ENCODE measurements at places on chromosomes 16 and 17.

DNA sequence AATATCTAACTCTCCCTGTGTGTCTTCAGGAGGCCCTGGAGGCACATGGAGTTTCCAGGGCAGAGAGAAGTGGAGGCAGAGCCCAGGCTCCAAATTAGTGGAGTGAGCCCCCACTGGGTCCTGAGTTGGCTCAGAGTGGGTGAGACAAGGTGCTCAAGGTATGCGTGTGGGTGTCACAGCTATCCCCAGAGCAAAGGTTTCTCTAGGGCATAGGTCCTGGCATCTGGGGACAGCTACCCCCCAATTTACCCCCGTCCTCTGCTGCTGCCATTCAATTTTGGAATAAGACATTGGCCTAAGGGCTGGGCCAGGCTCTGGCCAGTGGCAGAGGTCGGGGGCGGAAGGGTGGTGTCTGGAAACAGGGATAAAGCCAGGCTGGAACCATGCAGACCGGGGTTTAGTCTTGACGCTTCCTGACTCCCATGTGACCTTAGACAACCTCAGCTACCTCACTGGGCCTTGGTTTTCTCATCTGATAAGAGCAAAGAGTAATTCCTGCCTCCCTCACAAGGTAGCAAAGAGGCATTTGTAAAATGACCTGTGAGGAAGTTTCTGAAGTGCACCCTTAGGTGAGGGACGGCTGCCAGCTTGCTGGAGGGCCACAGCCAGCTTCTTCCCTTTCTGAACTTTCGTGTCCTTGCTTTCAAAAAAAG lies 78.2 kb upstream of the TMEM97 start:
- no peak for DNase-seq

GRCh38 chr16:88430524-88431446 lies 22.3 kb upstream of the ZFPM1 start:
- DNase-seq = peak; percentile 69

- DNase-seq = no peak
Measured at GRCh38 chr16:12096157-12096777, 119.7 kb downstream of the SNX29 start.

- no peak for DNase-seq
Measured at GRCh38 chr17:77369544-77369971, 228.8 kb downstream of the SEC14L1 start.

GRCh38 chr17:37092071-37092470 lies 143.3 kb downstream of the AATF start:
- DNase-seq = no peak

- DNase-seq = no peak
Measured at GRCh38 chr16:84595052-84595481, 22.8 kb downstream of the COTL1 start.

- no peak for DNase-seq
Measured at GRCh38 chr17:4604111-4604644, 19.8 kb downstream of the SMTNL2 start.

GRCh38 chr17:50507871-50508572 lies at the start of gene MYCBPAP:
Gene MYCBPAP (plus strand): TSS chr17:50508439. CDS start chr17:50508675, 236 bp downstream.
- peak; percentile 88 for DNase-seq

DNA sequence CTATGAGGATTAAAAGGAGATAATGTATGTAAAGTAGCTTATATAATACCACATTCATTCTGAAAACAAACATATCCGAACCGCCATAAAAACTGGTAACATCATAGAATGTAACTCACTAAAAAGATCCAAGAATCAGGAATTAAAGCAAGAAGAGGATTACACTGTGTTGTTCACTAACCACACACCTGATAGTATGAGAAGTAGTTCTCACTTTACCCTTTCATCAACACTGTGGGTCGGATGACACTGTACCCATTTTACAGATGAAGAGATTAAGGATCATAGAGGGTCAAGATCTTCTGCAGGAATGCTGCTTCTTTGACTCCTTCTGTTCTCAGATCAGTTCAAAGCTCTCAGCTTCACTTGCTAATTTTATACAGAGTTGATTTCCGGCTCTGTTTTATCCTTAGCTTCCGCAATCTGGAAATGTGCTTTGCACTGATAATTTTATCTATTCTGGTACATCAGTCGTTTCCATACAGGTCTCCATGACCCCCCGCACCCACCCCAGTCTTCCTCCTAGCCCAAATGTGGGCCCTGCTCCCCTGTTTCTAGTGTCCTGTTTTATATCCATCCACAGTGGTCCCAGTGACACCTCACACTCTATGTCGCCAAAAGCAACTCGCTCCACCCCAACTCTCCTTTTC lies 288.6 kb upstream of the CCL2 start:
- no peak for DNase-seq

GRCh38 chr17:83194761-83195329 lies 115.4 kb downstream of the METRNL start:
- peak; percentile 55 for DNase-seq

DNA sequence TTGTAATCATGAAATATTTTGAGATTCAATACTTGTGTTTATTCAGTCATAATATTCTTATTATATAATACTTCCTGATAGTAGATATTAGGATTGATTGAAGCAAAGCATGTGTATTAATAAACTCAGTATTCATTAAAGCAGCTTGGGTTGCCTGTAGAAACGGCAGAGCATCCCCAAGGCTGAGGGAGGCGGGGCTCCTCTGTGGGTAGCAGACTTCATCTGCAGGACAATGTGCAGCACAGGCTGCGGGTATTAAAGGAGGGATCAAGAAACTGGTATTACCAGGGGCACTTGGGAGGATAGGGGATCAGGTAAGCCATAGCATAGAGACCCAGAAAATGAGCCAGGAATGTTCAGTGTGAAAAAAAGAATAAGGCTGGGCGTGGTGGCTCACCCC lies 213.6 kb downstream of the PRKCA start:
- DNase-seq = no peak

DNA sequence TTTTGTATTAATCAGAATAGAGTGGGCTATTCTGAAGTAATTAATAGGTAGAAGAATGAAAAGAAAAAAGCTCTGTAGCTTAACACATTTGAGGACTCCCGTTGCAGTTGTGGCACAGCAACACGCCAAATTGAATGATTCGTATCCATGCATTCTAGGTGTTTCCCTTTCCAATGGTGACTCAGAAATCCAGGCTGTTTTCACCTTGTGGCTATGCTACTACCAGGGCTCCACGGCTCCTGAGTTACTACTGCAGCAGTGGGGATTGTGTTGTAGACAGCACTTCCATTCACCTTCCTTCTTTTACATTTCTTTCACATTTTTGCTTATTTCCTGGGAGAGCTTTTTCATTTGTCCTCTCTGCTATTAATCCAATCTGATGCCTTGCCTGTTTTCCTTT lies 1616.4 kb downstream of the CDH8 start:
- no peak for DNase-seq

GRCh38 chr16:80570106-80570478 lies 29.3 kb downstream of the DYNLRB2 start:
- DNase-seq = no peak

GRCh38 chr17:75289832-75290337 lies 652 bp upstream of the SLC25A19 start:
- DNase-seq = peak; percentile 87

DNA sequence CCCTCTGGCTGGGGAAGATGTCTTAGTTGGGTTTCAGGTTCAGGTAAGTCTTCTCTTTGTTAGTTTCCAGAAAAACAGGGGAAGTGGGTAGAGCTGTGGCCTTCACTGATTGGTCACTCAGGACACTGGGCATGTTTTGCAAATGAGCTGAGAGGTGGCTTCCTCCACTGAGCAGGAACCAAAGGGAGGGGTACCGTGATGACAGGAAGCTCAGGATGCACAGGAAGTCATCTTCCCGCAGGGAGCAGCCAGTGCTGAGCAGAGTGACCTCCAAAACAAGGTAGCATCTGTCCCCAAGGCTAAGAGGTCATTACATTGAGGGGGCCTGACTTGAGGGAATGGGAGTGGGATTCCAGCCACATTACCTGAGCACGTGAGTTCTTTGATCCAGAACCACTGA lies 5.6 kb downstream of the NT5C start:
- DNase-seq = no peak

- no peak for DNase-seq
Measured at GRCh38 chr17:36720131-36720530, 118.7 kb downstream of the MRM1 start.

GRCh38 chr17:65657251-65657828 lies 95.9 kb upstream of the AXIN2 start:
- no peak for DNase-seq

DNA sequence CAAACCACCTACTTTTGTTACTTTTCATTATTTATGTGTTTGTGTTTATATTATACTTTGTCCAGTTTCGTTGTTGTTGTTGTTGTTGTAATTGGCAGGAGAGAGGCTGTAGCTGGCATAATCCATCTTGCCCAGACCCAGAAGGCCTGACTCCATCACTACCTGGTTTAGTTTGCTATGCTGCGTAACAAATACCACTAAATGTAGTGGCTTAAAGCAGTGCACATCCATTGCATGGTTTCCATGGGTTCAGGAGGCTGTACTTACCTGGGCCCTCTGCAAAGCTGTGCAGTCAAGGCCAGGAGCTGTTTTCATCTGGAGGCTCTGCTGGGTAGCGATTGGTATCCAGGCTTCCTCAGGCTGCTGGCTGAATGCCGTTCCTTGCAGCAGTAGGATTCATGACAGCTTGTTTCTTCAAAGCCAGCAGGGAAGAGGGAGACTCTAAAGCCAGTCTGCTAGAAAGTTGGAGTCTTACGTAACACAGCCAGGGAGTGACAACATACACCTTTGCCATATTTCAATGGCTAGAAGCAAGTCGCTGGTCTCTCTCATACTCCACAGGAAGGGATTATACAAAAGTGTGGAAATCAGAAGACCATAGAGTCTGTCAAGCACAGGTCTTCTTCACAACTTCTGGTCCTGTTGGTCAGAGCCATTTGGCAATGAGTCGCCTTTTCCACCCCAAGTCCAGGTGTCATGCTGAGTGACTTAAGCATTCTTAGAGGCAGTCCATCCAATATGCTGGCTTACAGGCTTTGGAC lies 41.1 kb downstream of the TNRC6C start:
- peak; percentile 10 for DNase-seq

GRCh38 chr16:70735141-70735979 lies 49.5 kb upstream of the MTSS2 start:
- DNase-seq = no peak

GRCh38 chr16:10564591-10564990 lies 15.8 kb downstream of the EMP2 start:
- DNase-seq = no peak

DNA sequence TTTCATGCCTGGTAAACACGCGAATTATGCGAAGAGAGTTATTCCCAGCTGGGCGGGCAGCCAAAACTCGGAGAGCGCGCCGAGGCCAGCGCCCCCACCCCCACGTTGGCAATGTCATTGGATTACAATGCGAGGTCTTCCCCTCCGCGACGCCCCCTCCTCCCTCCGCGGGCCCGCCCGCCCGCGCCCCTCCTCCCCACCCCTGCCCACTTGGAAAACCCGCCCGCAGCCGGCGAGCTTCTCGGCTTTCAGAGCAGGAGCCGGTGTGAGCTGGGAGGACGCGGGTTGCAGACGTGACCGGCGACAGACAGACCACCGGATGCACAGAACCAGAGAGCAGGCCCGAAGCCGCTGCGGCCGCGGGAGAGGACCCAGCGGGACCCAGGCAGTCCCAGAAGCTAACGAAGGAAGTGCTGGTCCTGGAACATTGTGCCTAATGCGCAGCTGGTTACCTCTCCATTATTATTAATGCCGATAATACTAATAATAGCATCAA lies 4.0 kb downstream of the NOG start:
- peak; percentile 22 for DNase-seq

- DNase-seq = no peak
Measured at GRCh38 chr17:54029986-54030385, 207.3 kb downstream of the KIF2B start.

GRCh38 chr17:60901806-60902205 lies 224.2 kb downstream of the BCAS3 start:
- no peak for DNase-seq

GRCh38 chr17:1434150-1434549 lies 21.9 kb downstream of the CRK start:
- no peak for DNase-seq

DNA sequence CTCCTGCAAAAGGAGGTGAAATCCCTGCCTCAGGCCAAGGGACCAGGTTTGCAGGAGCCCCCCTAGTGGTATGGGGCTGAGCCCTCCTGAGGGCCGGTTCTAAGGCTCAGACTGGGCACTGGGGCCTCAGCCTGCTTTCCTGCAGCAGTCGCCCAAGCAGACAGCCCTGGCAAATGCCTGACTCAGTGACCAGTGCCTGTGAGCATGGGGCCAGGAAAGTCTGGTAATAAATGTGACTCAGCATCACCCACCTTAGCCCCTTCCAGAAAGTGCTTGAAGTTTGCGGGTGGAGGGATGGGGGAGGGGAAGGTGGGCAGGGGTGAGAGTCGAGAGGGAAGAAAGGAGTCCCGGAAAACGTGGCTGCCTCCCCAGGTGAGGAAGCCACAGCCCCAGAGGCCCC lies 2.1 kb downstream of the MC1R start:
- DNase-seq = no peak

DNA sequence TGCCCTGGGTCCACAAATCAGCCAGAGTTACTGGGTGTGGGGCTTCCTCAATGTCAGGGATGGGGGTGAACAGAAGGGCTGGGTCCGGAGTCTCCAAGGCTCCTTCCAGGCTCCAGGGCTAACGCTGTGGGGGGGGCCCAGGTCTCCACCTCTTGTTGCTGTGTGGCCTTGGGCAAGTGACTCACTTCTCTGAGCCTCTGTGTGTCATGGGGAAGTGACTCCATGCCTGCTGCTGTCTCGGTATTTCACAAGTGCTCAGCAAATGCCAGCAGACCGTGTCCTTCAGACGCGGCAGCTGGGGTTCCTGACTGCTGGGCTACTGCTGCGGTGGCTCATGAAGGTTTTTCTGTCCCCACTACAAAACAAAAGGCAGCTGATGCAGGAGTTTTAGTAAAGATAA lies 26.6 kb downstream of the JPH3 start:
- DNase-seq = peak; percentile 63

DNA sequence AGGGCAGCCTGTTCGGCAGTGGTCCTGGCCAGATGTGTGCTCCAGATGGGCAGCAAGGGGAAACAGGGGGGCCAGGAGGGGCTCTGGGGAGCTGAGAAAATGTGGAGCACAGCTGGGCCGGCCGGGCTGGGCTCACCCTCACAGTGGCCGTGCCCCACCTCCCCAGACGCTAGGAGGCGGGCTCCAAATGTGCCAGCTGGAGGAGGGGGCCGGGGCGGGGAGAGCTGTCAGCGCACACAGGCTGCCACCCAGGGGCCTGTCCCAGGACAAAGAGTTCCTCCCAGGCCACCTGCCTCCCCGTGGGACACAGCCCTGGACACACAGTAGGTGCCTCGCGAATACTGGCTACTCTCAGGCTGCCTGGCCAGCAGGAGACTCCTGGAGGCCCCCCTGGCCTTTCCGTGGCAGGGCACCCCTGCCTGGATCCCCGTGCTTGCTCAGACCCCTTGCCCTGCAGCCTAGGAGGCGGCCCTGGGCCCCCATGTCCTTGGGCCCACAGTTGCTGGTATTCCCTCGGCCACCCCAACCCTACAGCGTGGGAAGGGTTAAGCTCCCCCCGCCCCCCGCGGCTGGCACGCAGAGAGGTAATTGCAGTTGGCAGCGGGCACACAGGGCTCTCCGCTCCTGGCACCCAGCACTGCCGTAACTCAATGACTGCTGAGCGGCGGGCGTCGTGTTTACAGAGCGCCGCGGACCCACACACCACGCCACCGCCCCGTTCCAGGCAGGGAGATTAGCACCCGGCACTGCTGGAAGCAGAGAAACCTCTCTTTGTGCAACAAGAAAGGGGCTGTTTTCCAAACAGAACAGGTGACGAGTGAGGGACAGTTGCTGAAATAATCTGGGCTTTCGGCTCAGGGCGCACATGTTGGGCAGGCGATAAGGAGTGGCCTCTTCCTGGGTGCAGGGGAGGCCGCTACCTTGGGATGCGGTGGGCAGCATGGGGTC lies 32.2 kb downstream of the BAHCC1 start:
- DNase-seq = no peak
